ENCODE measurements at places on chromosomes 2 and 18. TPM values are rescaled to one million over a fixed set of nuclear protein-coding genes. Genes with fewer than 3 reads are reported as not detected.
A peak's percentile ranks its signal among the peaks of the same experiment; 100 is the strongest.

GRCh38 chr2:67216881-67217280 is 180.3 kb upstream of the ETAA1 start:
- DNase-seq: no peak

- peak; percentile 96 for DNase-seq
These were observed 122.9 kb downstream of the COPS8 start for GRCh38 chr2:237208373-237209260.

GRCh38 chr2:36373149-36373926 is 17.8 kb downstream of the CRIM1 start:
- peak; percentile 86 for DNase-seq

GRCh38 chr2:182110347-182110746 is 124.7 kb downstream of the PPP1R1C start:
- no peak for DNase-seq

GRCh38 chr2:43131890-43132682 is 94.3 kb downstream of the ZFP36L2 start:
- DNase-seq: no peak

Gene CYS1
- 0.92 TPM for total RNA-seq

Gene SLC4A3
- 38.8 TPM for total RNA-seq

Gene CELF4
- 1.6 TPM for total RNA-seq

Gene INPP5D
- total RNA-seq: 6.8 TPM

Gene CCDC74B
- 17.0 TPM for total RNA-seq

Gene SCG2
- 0.07 TPM for total RNA-seq

Measured in cardiac muscle cell (in vitro differentiated cells and primary cell).